H1 (cell line): ENCODE measurements at places on chromosomes 4 and X. TPM values are rescaled to one million over a fixed set of nuclear protein-coding genes. Genes with fewer than 3 reads are reported as not detected.

DNA sequence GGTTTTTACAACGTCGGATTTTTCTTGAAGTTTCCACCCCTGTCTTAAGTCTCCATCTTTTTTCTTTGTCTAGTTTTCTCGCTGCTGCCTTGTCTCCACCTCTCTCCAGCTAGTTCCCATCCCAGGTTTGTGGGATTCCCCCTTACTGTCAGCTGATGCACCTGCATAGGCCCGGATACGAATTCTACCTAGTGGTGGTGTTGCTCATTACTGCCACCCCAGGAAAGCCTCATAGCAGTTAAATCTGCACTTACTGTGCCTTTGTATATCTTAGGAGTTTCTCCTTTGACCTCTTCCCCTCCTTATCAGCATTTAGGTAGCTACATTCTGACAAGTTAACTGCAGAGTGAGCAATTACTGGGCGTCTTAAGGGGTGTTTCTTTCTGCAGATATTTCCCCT lies 1693.1 kb upstream of the TENM3 start:
- DNase-seq = no peak
- no peak overlapping the region for H3K27ac ChIP-seq
- no peak overlapping the region for H3K4me3 ChIP-seq
- H3K27me3 ChIP-seq = no peaks in the 10 kb centered on the region
- H3K4me1 ChIP-seq = no peaks in the 10 kb centered on the region

DNA sequence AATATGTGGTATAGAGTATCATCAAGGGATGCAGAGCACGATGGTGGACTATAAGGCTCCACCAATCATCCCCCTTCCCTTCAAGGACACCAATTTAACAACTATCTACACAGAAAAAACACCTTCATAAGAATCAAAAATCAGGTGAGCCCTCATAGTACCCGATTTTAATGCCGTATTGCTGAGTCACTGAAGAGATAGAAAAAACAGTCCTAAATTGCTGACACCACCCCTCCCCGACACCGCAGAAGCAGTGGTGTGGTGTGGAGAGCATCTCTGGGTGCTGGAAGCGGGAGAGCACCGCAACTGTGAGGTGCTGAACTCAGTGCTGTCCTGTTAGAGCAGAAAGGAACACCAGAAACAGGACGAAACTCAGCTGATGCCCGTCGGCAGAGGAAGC lies 49.3 kb downstream of the ABCB7 start:
- no peaks in the 10 kb centered on the region for H3K36me3 ChIP-seq
- DNase-seq = no peak
- no peak overlapping the region for H3K4me3 ChIP-seq
- H3K27ac ChIP-seq = no peak overlapping the region

DNA sequence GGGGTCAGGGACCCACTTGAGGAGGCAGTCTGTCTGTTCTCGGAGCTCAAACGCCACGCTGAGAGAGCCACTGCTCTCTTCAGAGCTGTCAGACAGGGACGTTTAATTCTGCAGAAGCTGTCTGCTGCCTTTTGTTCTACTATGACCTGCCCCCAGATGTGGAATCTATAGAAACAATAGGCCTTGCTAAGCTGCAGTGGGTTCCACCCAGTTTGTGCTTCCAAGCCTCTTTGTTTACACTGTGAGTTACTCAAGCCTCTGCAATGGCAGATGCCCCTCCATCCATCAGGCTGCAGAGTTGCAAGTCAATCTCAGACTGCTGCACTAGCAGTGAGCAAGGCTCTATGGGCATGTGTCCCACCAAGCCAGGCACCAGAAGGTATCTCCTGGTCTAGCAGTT lies 158.1 kb downstream of the DTHD1 start:
- H3K36me3 ChIP-seq = no peaks in the 10 kb centered on the region
- no peaks in the 10 kb centered on the region for H3K4me1 ChIP-seq
- no peaks in the 10 kb centered on the region for H3K27me3 ChIP-seq
- H3K27ac ChIP-seq = no peak overlapping the region
- no peak overlapping the region for H3K4me3 ChIP-seq
- DNase-seq = no peak

DNA sequence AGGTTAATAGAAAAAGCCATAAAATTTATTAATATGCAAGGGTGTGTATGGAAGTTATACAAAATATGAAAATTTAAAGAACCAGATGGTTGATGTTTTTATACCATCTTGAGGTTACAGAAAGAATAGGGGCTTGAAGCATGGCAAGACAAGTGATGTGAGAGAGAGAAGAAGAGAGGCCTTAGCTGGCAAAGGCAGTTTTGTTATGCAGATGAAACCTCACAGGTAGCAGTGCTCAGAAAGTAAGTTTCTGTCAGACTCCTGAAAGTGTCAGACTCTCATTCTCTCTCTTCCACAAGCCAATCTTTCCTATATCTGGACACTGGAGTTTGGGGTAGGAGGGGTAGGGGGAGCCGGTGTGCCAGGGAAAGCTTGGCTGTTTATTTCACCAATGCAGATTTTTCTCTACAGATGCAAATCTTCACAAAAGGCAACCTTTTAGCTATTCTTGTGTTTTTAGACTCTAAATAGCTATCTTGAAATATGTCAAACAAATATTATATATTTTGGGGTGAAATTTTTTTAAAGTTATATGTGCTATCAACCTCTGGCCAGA lies 124.5 kb downstream of the CFAP299 start:
- no peak overlapping the region for H3K27ac ChIP-seq
- peaks cover 8% of the 10 kb centered on the region; the same call in 1 of the 2 replicates for H3K4me1 ChIP-seq
- H3K27me3 ChIP-seq = peaks cover 1% of the 10 kb centered on the region
- H3K4me3 ChIP-seq = no peak overlapping the region
- no peak for DNase-seq

DNA sequence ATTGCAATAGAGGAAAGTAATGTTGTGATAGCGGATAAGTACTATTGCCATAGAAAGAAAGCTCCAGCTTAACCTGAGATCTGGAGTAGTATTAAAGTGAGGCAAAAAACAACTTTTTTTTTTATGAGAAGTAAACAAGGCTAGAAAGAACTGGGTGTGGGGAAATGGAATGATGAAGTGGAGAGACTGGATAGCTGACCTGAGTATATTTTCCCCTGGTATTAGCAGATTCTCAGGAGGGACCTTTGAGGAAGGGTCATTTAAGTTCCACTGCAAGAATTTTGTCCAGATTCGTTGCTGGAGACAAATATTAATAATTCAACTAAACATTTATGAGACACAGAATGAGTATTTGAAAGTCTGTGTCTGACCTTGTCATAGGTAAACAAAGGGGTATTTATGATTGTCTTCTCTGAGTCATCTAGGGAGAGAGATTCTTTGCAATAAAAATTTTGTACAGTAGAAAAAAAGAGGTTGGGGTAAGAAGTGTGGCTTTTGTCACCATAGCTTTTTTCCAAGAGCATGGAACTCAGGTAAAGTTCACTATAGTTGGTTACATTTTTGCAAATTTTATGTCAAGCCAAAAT lies 2095.9 kb downstream of the ARAP2 start:
- no peaks in the 10 kb centered on the region for H3K36me3 ChIP-seq
- DNase-seq = no peak
- H3K4me1 ChIP-seq = no peaks in the 10 kb centered on the region
- no peak overlapping the region for H3K4me3 ChIP-seq

DNA sequence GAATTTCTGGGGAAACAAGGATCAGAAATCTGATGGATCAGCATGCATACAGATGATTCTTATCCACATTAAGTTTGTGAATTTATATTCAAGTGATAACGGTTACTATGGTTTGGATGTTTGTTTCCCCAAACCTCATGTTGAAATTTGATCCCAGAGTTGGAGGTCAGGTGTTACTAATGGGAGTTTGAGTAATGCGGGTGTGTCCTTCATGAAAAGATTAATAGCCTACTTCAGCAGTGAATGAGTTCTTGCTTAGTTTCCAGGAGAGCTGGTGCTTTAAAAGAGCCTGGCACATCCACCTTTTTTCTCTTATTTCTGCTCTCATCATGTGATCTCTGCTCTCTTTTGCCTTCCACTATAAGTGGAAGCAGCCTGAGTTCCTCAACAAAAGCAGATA lies 712.4 kb downstream of the IL1RAPL1 start:
- no peaks in the 10 kb centered on the region for H3K27me3 ChIP-seq
- H3K4me1 ChIP-seq = peaks cover 4% of the 10 kb centered on the region; the same call in 1 of the 2 replicates
- no peak overlapping the region for H3K4me3 ChIP-seq
- H3K36me3 ChIP-seq = no peaks in the 10 kb centered on the region
- no peak for DNase-seq
- H3K27ac ChIP-seq = no peak overlapping the region

Gene CACNA1F
- 0.77 and 0.84 TPM in 2 replicates for total RNA-seq

Gene SORBS2
- total RNA-seq = 73.0 and 75.8 TPM in 2 replicates

Gene SULT1B1
- total RNA-seq = not detected in 2 replicates
